Ascending aorta (tissue), 2 donors: ENCODE measurements at places on chromosomes 1 and 21. TPM values are rescaled to one million over a fixed set of nuclear protein-coding genes. Genes with fewer than 3 reads are reported as not detected.

GRCh38 chr1:26961826-26962225 lies 1.6 kb upstream of the KDF1 start:
- H3K27me3 ChIP-seq = peaks cover 16% of the 10 kb centered on the region
- no peak for DNase-seq
- H3K27ac ChIP-seq = no peak overlapping the region

DNA sequence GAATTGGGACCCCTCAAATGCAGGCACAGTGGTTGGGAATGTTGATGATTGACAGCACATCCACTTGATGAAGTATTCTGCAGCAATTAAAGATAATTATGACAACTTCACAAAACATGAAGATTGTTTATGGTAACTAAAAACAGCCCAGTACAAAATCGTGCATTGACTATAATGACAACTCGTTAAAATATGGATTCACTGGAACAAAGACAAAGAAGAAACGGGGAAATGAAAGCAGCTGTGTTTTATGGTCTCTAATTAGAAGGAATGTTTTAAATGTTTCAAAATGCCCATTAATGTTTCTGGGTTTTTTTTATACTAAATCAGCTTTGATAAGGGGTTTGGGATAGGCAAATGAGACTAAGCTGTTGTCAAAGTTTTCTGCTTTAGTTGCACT lies 36.1 kb downstream of the NIPAL3 start:
- no peak overlapping the region for H3K27ac ChIP-seq
- no peak for DNase-seq
- no peaks in the 10 kb centered on the region for H3K4me1 ChIP-seq

The PROK1 gene
- total RNA-seq = not detected

DNA sequence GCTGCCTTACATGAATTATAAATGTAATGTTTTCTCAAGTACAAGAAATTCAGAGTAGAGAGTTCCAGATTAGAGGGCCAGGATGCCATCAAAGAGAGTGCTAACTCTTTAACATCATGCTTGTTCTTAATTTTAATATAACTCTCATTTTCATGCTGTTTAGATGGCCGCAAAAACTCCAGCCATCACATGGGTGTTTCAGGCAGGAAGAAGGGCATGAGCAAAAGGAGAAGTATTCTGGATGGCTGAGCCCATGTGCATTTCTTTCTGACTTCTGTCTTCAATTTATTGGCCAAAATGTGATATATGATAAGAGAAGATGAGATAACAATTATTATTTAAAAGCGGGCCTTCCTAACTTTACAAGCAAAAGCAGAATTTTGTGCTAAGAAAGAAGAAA lies 1328.6 kb downstream of the MRPL39 start:
- no peaks in the 10 kb centered on the region for H3K4me1 ChIP-seq
- H3K4me3 ChIP-seq = no peak overlapping the region
- H3K36me3 ChIP-seq = no peaks in the 10 kb centered on the region
- no peak overlapping the region for H3K27ac ChIP-seq

DNA sequence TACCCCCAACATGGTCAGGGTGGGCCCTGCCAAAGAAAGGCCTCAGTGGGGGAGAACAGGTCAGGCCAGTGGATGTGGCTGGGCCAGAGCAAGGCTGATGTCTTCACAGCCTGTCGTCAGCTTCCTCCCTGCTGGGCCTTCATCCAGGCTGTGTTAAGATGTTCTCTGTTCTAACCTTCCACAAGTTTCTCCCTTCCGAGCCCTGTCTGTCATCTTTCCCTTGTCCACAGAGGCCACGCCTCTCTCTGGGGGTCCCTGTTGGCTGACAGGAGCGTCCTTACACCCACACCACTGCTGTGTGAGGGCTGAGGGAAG lies 36.2 kb downstream of the SIM2 start:
- no peaks in the 10 kb centered on the region for H3K27me3 ChIP-seq
- H3K36me3 ChIP-seq = no peaks in the 10 kb centered on the region
- DNase-seq = no peak
- H3K27ac ChIP-seq = no peak overlapping the region
- no peak overlapping the region for H3K4me3 ChIP-seq

The C1orf115 gene
- total RNA-seq = 18.4 TPM

The OLIG2 gene
- total RNA-seq = not detected

DNA sequence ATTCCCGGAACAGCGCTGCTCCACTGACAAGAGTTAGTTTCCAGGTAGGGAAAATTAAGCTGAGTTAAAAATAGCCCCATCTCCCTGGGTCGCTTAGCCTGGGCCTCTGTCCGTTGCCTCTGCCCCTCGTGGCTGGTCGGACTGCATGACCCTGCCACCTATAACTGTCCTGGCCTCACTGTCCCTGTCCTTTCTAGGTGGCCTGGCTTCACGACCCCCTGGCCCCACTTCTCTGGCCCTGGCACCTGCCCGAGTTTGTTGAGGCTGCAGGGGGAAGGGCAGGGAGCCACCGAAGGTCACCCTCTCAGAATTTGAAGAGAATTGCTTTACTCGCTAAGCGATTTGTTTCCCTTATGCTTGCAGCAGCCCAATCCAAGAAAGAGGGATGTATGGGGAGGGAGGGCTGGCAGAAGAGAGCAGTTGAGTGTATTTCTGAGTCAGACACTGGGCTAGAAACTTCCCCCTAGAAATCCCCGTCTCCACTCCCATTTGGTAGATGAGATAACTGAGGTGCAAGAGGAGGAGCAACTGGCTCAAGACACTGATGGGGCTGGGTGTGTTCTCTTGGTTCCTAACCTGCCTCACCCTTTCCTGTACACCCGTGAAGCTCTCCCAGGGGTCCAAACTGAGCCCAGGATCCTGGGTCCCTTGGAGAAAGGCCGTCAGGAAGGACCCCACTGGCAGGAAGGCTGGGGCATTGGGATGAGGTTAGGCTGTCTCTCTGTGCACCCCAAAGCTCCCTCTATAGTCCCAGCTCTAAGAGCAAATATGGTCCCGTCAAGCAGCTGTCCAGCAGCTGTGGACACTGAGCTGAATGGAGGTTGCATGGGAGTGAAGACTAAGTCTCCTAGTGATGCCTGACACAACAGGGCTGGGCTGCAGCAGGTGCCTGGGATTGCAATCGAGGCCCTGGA lies 2.9 kb upstream of the EDN2 start:
- peaks cover 3% of the 10 kb centered on the region for H3K4me1 ChIP-seq
- H3K27me3 ChIP-seq = no peaks in the 10 kb centered on the region
- H3K4me3 ChIP-seq = no peak overlapping the region
- no peak for DNase-seq
- no peaks in the 10 kb centered on the region for H3K36me3 ChIP-seq

The GPR153 gene
- total RNA-seq = 24.3 TPM

GRCh38 chr1:111512132-111512889 lies 8.9 kb upstream of the ADORA3 start:
- no peaks in the 10 kb centered on the region for H3K27me3 ChIP-seq
- peaks cover 45% of the 10 kb centered on the region for H3K4me1 ChIP-seq
- H3K4me3 ChIP-seq = no peak overlapping the region
- H3K27ac ChIP-seq = peak overlapping the region; percentile 10
- DNase-seq = no peak

The PADI3 gene
- not detected for total RNA-seq

GRCh38 chr1:170593173-170594011 lies 61.4 kb downstream of the GORAB start:
- DNase-seq = no peak
- H3K4me1 ChIP-seq = no peaks in the 10 kb centered on the region
- peak overlapping the region; percentile 3 for H3K4me3 ChIP-seq
- H3K27ac ChIP-seq = peak overlapping the region; percentile 51

DNA sequence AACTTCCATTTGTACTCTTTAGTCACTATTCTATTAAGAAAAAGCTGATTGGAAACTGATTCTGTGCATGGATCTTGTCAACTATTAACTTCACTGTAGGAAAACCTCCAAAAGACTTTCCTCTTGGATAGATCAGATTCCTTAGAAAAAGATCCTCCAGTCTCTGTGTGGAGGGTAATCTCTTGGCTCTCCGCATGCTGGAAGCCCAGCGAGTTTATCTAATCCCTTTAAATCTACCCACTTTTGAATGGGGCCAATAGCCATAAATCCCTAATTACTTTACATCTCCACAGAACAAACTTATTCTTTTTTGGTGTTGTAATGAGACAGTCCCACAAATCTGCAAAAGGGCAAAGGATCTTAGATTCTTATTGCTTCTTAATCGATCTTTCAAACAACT lies 1206.4 kb upstream of the ADGRL4 start:
- no peak for DNase-seq
- H3K27ac ChIP-seq = no peak overlapping the region
- H3K4me1 ChIP-seq = no peaks in the 10 kb centered on the region
- H3K36me3 ChIP-seq = no peaks in the 10 kb centered on the region
- H3K27me3 ChIP-seq = no peaks in the 10 kb centered on the region

GRCh38 chr1:28236656-28237322 lies 865 bp downstream of the ATP5IF1 start:
- H3K27ac ChIP-seq = peak overlapping the region; percentile 85
- no peaks in the 10 kb centered on the region for H3K27me3 ChIP-seq
- no peak for DNase-seq
- H3K36me3 ChIP-seq = no peaks in the 10 kb centered on the region

- no peaks in the 10 kb centered on the region for H3K36me3 ChIP-seq
- peaks cover 3% of the 10 kb centered on the region for H3K4me1 ChIP-seq
- H3K27me3 ChIP-seq = no peaks in the 10 kb centered on the region
- H3K27ac ChIP-seq = no peak overlapping the region
- no peak overlapping the region for H3K4me3 ChIP-seq
These were observed 26.8 kb downstream of the CCN1 start for GRCh38 chr1:85607126-85607920.

The CR2 gene
- not detected for total RNA-seq

The CA6 gene
- not detected for total RNA-seq

The LRRC71 gene
- not detected for total RNA-seq

DNA sequence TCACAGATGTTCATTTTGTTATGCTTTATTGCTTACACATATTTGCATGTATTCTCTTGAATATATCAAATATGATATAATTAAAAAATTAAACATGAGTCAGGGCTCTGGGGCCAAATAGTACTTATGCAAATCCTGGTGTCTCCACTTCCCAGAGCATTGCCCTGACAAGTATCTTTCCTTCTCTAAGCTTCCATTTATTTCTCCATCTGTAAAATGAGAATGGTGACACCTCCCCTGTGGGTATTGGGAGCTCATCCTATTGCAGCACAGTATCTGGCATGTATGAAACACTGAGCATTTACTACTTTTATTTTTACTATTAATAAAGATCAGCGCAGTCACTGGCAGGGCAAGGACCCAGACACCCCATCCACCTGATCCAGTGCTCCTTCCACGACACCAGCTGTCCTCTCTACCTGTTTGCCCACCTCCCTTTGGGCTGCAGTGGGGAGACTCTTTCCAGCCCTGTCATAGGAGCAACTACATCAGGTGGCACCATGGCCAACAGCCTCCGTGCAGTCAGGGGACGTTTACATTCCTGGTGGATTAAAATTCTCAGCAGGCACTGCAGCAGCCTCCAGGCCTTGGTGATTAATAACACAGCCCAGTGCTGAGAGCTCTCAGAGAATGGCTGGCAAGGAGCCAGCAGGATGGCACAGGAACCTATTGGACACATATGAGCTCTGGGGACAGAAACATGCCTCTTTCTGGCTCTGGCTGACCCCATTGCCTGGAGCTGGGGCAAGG lies 113.0 kb downstream of the DMRTB1 start:
- no peaks in the 10 kb centered on the region for H3K4me1 ChIP-seq
- H3K36me3 ChIP-seq = no peaks in the 10 kb centered on the region
- no peak overlapping the region for H3K4me3 ChIP-seq
- DNase-seq = no peak
- H3K27ac ChIP-seq = no peak overlapping the region

GRCh38 chr1:23527366-23527765 lies 3.7 kb downstream of the E2F2 start:
- H3K4me3 ChIP-seq = no peak overlapping the region
- no peaks in the 10 kb centered on the region for H3K36me3 ChIP-seq
- DNase-seq = no peak

DNA sequence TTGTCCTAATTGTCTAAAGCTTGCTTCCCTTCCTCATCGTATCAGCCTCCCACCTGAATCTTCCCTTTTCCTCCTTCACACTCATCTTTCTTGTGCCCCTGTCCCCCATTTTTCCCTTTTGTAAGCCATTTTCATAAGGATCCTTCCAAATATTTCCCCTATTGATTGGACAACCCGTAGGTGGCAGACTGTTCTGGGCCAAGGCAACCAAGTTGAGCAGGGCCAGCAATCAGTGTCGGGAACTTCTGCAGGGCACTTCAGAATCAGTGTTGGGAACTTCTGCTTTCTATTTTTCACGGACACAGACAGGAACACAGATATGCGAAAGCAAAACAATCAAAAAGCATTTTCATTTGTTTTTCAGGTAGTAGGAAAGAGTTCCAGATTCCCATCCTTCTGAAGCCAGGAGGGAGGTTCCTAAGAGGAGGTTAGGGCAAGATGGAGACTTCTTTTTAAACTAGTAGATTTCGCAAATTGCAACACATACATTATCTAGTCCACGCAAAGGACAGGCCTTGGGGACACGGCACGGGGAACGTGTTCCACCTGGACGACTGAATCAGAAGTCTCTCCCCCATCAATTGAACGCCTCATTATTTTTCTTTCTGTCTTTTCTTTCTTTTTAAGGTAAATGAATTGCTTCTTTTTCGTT lies 691 bp upstream of the MPZL1 start:
- H3K27me3 ChIP-seq = no peaks in the 10 kb centered on the region
- peak overlapping the region; percentile 94 for H3K27ac ChIP-seq
- no peak for DNase-seq
- H3K4me3 ChIP-seq = peak overlapping the region; percentile 98

DNA sequence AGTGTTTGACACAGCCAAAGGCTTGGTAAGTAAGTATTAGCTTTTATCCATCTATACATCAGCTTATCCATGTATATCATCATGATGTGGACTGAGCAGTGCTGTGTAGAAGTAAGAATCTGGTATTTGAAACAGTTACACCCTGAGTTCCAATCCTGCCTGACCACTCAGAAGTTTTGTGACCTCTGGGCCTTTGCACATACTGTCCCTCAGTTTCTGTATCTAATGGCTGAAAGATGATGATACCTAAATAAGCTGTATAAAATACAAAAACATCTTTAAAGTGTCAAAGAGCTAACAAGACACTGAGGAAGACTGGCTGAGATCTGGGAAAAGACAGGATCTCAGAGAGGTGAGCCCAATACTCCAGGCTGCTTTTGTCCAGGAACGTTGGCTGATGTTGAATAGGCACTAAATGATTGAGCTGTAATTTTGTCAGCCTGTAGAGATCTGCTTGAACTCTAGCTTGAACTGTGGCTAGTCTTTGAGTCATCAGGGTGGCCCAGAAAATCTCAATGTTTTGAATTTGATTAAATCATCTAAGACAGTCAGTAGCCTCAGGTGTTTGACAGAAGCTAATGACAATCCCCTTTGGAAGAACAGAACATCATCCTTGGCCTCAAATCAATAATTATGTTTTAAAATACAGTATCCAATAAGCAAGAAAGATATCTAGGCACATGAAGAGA lies 20.2 kb upstream of the OTUD3 start:
- H3K27me3 ChIP-seq = no peaks in the 10 kb centered on the region
- H3K4me3 ChIP-seq = no peak overlapping the region
- DNase-seq = no peak
- no peaks in the 10 kb centered on the region for H3K36me3 ChIP-seq
- no peaks in the 10 kb centered on the region for H3K4me1 ChIP-seq
- H3K27ac ChIP-seq = no peak overlapping the region

- no peak for DNase-seq
- H3K4me1 ChIP-seq = no peaks in the 10 kb centered on the region
- H3K27me3 ChIP-seq = no peaks in the 10 kb centered on the region
These were observed 6.9 kb downstream of the ACKR1 start for GRCh38 chr1:159211331-159212136.
